Activated T-helper 1 cell treated with anti-CD3 and anti-CD28 coated beads, Interleukin-2, amount 50 U/mL, for 16 hours (primary cell): ENCODE measurements at places on chromosomes 13 and 19.

GRCh38 chr19:16361926-16362325 lies 37.3 kb downstream of the KLF2 start:
- DNase-seq: no peak

DNA sequence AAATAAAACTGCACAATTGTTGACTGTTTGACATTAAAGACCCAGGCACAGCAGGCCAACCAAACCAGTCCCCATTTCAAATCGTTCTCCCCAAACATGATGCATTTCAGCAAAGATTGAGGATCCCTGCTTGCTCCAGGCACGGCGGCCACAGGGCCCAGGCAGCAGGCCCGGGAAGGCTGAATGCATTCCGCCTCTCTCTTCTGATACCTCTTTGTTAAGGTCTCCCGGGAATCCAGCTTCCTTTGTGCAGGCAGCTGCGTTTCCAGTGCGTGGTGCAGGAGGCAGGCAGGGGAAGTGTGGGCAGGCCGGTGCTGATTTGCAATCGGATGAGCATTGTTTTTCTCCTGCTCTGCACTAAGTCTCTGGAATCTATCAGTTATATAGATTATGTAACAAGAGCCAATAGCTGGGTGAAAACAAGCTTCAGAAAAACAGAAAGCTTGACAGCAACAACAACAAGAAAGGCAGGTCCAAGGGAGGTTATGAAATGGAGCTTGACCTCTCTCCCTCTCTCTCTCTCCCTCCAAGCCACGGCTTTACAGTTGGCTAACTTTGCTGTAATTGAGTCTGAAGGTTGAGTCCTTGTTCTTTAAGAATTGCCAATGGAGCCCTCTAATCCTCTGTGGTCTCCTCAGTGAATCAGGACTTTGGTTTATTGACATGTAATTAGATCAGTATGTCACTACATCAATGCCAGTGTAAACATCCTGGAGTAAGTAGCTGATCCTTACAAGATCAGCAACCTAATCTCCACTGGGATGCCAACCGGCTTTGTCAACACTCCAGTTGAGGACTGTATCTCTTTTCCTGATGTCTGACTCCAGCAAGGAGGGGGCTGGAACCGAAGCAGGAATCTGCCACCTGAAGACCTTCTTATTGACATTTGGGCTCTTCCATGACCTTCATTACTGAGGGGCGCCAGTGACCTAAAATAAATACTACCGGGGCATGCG lies 338.0 kb downstream of the TEX29 start:
- no peak for DNase-seq

DNA sequence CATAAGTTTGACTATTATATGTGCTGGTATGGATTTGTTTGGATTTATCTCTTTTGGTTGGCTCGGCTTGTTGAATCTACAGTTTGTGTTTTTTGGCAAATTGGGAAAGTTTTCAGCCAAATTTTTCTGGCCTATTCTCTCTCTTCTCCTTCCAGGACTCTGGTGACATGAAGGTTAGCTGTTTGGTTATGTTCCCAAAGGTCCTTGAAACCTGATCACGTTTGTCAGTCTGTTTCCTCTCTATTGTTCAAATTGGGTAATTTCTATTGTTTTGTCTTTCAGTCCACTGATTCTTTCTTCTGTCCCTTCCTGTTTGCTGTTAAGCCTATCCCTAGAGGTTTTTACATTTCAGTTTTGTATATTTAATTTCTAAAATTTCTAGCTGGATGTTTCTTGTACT lies 81.5 kb upstream of the SHISA2 start:
- DNase-seq: no peak

DNA sequence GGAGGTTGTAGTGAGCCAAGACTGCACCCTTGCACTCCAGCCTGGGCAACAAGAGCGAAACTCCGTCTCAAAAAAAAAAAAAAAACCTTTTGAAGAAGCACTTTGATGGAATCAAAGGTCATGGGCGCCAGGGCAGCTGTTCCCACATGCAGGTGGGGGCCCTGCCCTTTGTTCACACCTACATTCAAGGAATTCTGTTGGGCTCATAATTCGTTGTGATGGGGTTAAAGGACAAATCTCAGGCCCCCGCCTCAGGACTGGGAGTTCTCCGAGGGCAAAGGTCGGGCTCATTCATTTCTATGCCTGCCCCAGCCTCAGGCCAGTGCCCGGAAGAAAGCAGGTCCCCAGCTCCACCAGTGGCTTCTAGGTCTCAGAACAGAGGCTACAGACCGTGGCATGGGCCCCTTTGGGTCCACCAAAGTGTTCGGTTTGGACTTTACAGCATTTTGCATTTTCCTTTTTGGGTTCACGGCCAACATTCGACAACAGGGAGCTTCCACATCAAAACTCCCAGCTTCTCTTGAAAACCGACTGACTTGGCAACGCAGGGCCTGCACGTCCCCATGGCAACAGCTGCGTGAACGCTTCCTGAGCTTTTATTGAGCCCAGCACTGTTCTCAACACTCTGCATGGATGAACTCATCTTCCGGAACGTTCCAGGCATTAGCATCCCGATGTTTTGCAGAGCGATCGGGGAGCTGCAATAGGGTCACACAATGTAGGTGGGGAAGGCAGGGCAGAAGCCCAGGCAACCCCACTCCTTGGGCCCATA lies 10.1 kb upstream of the GTF2F1 start:
- no peak for DNase-seq

- DNase-seq: no peak
These were observed 10.7 kb downstream of the DPRX start for GRCh38 chr19:53642381-53643099.

GRCh38 chr13:43111559-43112400 lies 88.4 kb downstream of the DNAJC15 start:
- DNase-seq: no peak

DNA sequence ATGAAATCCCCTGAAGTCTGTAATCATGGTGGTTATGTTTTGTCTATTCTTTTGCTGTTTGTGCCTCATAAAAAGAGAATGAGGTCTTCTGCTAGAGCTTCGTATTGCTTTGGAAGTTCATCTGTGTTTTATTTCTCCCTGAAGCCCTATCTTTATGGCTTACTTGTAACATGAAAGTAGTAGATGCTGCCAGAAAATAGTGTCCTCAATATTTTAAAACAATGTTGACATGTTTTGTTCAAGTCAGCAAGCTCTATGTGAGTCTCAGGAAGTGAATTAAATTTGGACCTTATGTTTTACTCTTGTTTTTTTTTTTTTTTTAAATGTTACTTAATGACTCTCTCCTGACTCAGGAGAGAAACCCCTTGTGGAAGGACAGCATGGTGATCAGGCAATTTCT lies 130.5 kb downstream of the B3GLCT start:
- DNase-seq: no peak

GRCh38 chr13:78102121-78102677 lies 183.6 kb upstream of the EDNRB start:
- no peak for DNase-seq

- no peak for DNase-seq
These were observed 1.8 kb downstream of the CEBPG start for GRCh38 chr19:33375156-33375836.

DNA sequence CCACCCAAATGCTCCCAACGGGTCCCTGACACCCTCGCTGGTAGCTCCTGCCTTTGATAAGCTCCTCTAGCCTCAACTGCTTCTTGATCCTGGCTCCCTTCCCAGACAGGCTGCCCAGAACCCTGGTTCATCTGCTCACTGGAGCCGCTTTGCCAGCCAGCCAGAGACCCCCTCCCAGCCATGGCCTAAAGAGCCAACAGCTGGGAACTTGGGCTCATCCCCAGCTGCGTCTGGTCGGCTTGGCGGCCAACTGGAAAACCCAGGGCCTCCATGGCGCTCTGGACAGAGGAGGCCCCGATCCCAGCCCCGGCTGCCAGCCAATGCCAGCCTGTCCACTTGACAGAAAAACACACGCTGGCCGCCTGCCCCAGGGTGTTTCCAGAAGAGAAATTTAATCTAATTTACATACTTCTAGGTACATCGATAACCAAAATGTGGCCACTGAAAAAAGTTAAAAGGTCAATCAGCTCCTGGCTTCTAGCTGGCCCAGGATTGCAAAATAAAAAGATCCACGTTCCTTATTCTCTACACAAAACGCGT lies 3.0 kb upstream of the AKAP8L start:
- no peak for DNase-seq

DNA sequence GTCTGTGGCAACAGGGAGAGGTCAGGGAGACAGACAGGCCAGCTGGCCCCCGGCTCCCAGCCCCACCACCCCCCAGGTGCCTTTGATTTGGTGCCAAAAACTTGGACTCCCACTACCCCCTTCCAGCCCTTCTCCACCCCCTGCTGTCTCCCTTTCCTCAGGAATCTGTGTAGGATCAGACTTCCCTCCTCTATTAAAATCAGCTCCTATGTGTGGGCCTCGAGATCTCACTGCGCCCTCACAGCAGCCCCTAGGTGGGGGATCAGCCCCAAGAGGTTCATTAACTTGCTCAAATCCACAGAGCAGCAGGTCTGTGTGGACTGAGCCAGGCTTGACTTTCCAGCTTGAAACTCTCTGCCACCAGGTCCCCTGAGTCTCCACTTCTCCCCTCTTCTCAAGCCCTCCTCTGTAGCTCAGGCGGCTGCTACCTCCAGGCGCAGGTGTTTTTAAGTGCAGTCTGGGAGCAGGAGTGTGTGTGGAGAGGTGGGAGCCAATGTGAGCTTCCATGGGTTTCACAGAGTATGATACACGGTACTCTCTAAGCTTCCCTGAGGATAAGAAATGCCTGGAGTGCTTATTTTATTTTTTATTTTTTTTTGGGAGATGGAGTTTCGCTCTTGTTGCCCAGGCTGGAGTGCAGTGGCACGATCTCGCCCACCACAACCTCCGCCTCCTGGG lies 1.7 kb downstream of the GAPDHS start:
- no peak for DNase-seq

GRCh38 chr19:11264452-11265176 lies 2.3 kb upstream of the DOCK6 start:
- no peak for DNase-seq

DNA sequence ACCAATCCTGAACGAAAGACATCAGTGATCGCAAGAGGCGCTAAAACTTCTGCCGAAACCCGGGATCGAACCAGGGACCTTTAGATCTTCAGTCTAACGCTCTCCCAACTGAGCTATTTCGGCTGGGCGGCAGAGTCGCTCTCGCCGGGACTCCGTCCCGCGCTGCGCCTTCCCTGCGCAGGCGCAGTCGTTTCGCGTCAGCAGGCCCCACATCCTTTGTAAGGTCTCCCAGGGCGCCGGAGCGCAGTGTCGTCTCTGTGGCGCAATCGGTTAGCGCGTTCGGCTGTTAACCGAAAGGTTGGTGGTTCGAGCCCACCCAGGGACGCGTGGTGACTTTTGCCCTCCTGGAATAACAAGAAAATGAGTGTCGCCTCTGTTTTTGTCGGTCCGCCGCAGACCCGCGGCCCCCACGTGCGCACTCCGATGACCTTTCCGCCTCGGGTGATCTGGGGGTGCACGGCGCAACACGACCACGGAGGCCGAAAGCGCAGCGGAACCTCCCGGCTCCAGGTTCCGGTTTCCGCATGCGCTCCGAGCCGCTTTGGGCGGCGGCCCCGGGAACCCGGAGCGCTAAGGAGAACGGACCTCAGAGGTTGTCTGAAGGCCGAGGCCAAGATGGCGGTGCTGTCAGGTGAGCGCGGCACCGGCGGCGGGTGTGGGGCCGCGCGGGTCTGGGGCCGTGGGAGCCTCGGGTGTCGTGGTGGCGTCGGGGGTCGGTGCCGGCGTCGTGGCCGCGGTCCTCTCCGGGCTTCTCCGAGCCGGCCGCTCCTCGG lies at the start of gene NDUFS7:
Gene NDUFS7, plus strand, starts transcription at position 596 of the 773 bp plus-strand sequence. Its CDS starts 20 bp downstream, at position 616.
- peak; percentile 96 for DNase-seq

DNA sequence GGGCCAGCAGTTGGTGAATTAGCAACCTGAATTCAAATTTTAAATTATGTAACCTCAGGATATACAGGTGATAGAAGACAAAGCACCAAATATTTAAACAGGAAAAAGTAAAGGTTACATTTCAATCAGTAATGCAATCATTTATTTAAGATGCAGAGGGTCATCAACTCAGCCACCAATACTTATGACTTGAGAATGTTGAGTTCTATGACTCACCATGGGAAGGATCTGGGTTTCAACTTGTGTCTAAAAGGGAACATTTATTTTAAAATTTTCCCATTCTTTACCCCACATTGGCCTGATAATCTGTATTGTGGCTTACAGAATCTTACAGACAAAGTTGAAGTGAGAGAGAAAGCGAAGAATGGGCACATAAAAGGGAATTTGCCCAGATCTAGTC lies 418.0 kb downstream of the NDFIP2 start:
- DNase-seq: no peak

- no peak for DNase-seq
These were observed 11.4 kb upstream of the EDDM13 start for GRCh38 chr19:56261145-56261544.

DNA sequence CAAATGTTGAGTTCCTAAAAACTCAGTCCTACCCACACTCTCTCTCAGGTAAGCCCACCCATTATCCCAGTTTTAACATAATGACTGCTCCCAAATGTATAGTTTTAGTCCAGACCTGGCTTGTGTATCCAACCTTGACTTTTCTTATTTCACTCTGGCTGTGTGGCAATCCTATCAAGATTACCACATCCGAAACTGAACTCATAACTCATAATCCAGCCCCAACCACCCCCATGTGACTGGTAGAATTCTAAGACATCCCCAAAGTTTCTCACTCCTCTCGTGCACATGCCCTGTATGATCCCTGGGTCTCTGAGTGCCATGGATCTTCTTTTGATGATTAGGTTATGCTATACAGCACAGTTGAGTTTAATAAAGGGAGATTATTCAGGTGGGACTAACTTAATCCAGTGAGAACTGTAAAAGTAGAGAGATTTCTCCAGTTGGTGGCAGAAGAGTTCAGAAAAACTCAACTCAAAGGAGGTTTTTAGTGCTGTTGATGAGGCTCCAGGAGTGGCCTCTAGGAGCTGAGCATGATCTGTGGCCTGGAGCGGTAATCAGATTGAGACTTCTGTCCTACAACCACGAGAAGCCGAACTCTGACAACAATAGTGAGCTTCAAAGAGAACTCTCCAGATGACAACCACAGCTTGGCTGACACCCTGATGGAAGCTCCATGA lies 413.4 kb downstream of the ZNF536 start:
- DNase-seq: no peak

DNA sequence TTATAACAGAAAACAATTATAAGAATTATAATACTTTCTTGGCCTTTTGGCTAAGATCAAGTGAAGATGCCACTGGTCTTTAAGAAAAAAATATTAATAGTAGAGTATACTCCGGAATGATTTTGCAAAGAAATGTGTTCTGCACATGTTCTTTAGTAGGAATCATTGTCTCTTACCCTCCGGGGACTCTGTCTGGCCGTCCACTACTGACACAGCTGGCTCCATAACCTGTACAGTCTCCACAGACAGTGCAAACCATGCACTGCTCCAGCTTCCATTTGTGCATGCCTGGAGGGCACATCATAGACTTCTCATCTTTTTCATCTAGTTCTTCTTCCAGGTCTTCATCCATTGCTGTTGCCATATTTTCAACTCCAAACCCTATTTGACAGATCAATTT lies 75.9 kb downstream of the MYCBP2 start:
- no peak for DNase-seq

GRCh38 chr13:44112700-44113329 lies 233.1 kb downstream of the LACC1 start:
- DNase-seq: no peak
